ENCODE measurements at places on chromosomes 1 and 21.

- DNase-seq, result no peak
These were observed 25.5 kb downstream of the SPAG17 start for GRCh38 chr1:118159569-118159968.

GRCh38 chr1:181985936-181986906 lies 75.3 kb downstream of the ZNF648 start:
- no peak for DNase-seq

DNA sequence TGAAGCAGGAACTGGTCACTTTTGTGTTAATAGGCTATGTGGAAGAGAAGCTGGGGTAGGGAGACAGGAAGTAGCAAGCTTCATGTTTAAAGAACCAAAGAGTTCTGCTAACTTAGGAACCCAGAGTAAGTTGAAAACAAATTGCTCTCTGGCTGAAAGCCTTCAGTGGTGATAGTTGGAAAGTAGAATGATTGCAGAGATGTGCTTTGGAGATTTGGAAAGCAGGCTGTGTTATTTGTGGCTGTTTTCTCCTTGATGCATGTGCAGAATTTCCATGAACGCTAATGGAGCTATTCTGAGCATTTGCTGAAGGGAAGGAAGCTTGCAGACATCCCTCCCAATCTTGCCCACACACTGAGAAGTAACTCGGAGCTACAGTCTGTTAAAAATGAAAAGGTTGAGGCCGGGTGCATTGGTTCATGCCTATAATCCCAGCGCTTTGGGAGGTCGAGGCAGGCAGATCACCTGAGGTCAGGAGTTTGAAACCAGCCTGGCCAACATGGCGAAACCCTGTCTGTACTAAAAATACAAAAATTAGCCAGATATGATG lies 45.7 kb downstream of the TCEANC2 start:
- DNase-seq, result no peak

- no peak for DNase-seq
These were observed 62.6 kb downstream of the ZBTB18 start for GRCh38 chr1:244113532-244114320.

DNA sequence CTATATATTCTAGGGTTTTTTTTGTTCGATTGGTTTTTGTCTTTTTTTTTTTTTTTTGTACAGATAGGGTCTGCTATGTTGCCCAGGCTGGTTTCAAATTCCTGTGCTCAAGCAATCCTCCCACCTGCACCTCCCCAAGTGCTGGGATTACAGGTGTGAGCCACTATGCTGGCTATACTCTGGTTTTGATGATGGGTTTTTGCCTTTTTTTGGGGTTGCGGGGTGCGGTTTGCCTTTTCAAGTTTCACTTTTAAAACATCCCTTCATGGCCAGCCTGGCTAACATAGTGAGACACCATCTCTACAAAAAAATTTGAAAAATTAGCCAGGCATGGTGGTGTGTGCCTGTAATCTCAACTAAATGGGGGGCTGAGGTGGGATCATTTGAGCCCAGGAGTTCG lies 10.0 kb downstream of the KDM5B start:
- no peak for DNase-seq

GRCh38 chr1:22567197-22567596 lies 3.9 kb downstream of the EPHA8 start:
- no peak for DNase-seq

- no peak for DNase-seq
These were observed 56.3 kb downstream of the PRPF38A start for GRCh38 chr1:52460694-52461093.

DNA sequence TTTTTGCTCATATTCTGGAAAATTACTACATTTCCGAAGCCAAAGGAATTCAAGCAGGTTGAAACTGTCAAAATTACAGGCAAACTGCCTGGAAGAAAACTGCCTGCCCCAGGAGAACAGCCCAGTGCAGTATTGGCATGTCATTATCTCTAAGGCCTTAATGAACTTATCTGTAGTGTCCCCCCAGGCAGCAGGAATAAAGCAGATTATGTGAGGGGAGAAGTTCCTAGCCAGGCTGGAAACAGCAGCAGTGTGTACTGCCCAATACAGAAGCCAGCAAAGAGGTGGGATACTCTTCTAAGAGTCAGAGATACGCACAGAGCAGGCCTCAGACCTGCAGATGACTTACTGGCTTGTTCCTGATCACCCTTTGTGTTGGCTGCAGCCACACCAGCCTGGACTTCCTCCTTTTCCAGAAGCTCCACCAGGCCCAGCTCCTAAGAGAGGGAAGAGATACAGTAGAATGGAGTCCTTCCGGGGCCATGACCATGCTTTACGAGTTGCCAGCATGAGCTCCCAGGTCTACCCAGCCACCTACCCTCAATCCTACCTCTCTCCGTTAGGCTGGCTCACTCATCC lies 11.7 kb downstream of the IQGAP3 start:
- no peak for DNase-seq

GRCh38 chr1:2840036-2840809 lies 38.7 kb upstream of the TTC34 start:
- no peak for DNase-seq

GRCh38 chr1:111497592-111497991 lies 5.8 kb downstream of the ADORA3 start:
- DNase-seq, result no peak

DNA sequence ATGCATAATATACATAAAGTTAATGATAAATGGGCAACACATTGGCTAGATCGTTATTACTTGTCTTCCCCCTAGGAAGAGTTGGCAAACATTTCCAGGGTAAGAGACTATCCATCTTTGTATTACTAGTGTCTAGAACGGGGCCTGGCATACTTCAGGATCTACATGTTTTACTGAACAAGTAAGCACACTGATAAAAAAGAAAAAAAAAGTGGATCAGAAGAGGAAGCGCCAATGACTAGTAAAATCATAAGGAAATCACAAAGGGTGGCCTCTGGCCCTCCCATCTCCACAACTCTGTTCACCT lies 482 bp downstream of the TM2D1 start:
- no peak for DNase-seq

GRCh38 chr1:1438531-1439381 lies 3.3 kb downstream of the VWA1 start:
- no peak for DNase-seq

DNA sequence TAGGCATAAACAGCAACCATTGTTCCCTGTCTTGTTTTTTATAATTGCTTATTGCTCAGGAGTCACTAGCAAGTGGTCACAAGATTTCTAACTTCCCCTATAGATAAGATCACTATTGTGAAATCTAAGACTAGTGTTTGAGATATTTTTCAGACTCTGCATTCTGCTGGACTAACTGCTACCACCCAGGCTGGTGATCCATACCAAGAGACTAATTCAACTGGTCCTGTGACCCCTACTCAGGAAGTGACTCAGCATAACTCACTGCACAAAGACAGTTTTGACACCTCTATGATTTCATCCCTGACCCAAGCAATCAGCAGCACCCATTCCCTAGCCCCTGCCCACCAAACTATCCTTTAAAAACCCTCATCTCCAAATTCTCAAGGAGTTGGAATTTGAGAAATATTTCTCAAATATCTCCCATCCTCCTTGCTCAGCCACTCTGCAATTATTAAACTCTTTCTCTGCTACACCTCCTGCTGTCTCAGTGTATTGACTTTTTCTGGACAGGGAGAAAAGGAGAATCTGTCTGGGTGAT lies 52.7 kb downstream of the TRIM33 start:
- DNase-seq, result no peak

GRCh38 chr1:61253912-61254633 lies 171.7 kb downstream of the NFIA start:
- no peak for DNase-seq

- no peak for DNase-seq
These were observed 401 bp downstream of the UQCRH start for GRCh38 chr1:46303872-46304326.

DNA sequence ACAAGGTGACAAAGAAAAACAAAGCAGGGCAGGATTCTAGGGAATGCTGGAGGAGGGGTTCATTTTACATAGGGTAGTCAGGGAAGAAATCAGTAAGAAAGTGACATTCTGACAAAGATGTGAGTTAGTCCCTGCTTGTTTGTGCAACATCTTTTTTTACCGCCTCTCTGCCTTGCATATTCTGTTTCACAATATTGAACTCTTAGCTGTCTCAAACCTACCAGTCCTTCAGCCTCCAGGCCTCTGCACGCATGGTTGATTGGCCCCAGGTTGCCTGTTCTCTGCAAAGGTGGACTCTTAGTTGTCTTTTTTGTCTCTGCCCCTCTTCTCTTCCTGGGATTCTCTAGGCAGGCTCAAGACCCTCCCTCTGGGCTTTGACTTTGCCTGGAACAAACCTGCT lies 152.2 kb upstream of the RUNX1 start:
- no peak for DNase-seq

GRCh38 chr1:48236716-48237470 lies 14.4 kb downstream of the SLC5A9 start:
- DNase-seq, result peak; percentile 55

GRCh38 chr1:222257027-222257426 lies 290.9 kb downstream of the HHIPL2 start:
- no peak for DNase-seq

- no peak for DNase-seq
These were observed 65.7 kb downstream of the LRRC8C start for GRCh38 chr1:89698624-89699023.

DNA sequence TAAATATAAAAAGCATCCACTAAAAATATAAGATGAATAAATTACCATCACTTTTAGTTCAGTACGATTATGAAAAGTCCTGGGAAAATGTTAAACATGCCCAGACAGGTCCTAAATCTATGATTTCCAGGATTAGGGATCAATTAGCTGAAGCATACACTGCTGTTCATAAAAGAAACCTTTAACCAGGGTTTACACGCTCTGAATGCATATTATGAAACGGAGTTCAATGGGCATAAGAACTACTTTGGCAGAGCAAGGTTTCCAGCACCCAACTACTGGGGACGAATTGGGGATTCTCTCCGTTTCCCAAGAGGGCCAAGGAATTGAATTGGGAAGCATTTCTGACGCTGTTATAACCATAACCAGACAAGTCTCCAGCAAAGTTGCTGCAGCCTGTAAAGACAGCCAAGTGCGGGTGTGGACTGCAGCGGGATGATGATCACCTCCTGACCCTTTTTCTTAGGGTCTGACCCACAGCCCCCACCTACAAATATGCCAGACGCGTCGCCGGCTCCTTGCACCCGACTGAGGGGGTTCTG lies 1.6 kb downstream of the SLC30A1 start:
- DNase-seq, result no peak

DNA sequence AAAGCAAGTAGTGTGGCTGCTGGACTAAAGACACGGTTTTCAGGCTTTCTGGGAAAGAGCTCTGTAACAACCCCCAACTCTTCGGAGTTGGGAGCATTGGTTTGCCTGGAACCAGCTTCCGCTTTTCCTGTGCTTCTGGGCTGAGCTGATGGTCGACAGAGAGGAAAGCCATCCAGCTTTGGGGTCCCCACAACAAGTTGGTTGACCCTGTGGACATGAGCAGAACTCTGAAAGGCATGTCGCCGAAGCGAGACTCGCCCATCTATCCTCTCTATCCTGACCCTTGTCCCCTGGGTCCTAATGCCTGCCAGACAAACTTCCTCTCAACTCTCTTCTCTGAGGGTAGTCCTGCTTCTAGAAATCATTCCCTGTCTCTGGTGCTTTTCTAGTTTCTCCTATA lies 31.9 kb upstream of the FCGR2A start:
- peak; percentile 69 for DNase-seq

- DNase-seq, result no peak
These were observed 62.7 kb downstream of the DMAP1 start for GRCh38 chr1:44275991-44276405.

- no peak for DNase-seq
These were observed 122.3 kb upstream of the ADAR start for GRCh38 chr1:154730259-154730658.

DNA sequence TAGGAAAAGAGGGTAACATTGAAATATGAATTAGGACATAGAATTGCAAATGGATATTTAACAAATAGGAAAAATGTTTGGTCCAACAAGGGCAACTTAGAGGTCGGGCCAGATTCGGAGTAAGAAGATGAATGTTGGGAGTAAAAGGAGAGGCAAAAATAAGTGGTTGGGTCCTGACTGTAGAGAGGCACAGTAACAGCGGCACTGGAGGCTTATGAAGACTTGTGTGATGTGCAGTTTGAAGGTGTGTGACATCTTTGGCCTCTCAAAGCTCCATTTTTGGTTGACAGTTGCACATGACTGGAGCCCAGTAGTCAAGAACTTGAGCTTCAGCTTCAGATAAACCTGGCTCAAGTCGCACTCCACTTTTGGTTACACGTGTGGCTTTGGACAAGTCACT lies 109.9 kb upstream of the PAXBP1 start:
- DNase-seq, result no peak

DNA sequence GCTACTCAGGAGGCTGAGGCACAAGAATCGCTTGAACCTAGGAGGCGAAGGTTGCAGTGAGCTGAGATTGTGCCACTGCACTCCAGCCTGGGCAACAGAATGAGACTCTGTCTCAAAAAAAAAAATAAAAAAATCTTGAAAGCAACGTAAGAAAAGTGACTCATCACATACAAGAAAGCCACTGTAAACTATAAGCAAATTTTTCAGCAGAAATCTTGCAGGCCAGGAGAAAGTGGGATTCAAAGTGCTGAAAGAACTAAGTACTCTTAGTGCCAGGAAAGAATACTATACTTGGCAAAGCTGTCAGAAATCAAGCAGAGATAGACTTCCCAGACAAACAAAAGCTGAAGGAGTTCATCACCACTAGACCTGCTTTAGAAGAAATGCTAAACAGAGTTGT lies 4.4 kb upstream of the HMGN1 start:
- DNase-seq, result no peak

GRCh38 chr1:248906753-248907661 lies 972 bp downstream of the PGBD2 start:
- DNase-seq, result no peak

DNA sequence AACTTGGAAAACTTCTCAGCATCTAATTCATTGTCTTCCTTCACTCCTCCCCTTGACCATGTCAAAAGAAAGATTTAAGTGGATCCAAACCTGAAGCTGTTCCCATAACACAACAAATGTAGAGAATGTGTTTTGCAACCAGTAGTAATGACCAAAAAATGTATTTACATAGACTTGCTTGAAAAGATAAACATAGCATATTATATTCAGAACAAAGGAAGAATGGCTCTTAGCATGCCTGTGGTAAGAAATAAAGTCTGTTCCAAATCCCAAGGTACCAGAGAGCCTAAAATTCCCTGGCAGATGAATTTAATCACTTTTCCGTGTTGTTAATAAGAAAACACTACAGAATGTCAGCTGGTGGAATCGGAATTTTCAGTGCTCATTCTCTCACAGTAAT lies 36.8 kb downstream of the FMO3 start:
- DNase-seq, result no peak

- DNase-seq, result no peak
These were observed 33.2 kb downstream of the RHOU start for GRCh38 chr1:228768355-228769000.

GRCh38 chr1:31259746-31260145 lies 20.1 kb upstream of the NKAIN1 start:
- DNase-seq, result peak; percentile 13

GRCh38 chr1:44694863-44695478 lies 20.5 kb downstream of the ARMH1 start:
- no peak for DNase-seq

- DNase-seq, result peak; percentile 43
These were observed 17.7 kb downstream of the FAAH start for GRCh38 chr1:46411601-46412341.

- DNase-seq, result no peak
These were observed 511.1 kb upstream of the ADGRL4 start for GRCh38 chr1:79517470-79518224.

GRCh38 chr1:48873944-48874343 lies 97.3 kb upstream of the BEND5 start:
- DNase-seq, result peak; percentile 66

Data from islet precursor cell (in vitro differentiated cells).